ENCODE measurements at places on chromosomes 1 and 21.

DNA sequence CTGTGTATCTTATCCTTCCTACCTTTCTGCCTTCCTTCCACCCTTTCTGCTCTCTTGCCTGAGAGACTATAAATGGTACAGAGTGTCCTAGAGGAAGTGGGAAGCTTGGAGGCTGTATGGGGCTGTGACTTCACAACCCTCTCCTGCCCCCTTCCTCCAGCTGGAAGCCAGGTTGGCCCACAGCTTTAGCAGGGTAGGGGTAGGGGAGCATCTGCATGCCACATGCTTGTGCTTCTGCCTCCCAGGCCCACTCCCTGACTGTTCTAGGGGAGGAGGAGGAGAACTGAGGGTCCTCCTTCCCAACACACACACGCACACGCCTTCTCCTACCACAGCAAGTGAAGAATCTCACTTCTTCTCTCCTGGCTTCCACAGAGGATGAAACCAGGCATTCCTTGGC lies 3.9 kb upstream of the SLC27A3 start:
- no peak for DNase-seq

DNA sequence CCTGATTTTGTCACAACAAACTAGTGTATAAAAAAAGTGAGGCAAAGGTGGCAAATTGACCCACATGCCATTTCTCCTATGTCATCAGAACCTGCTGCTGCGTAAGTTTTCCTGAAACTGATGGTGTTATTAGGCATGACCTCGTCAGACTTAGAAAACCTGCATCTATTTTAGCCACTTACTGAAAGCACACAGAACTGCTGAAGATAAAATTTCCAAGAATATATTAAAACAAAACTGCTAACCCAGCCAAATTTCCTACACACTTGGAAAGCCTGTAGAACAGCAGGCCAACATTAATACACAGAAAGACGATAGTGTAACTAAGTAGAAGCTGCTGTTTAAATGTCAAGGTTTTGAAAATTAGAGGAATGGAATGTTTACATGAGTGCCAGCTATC lies 674.5 kb upstream of the CXADR start:
- DNase-seq = no peak

DNA sequence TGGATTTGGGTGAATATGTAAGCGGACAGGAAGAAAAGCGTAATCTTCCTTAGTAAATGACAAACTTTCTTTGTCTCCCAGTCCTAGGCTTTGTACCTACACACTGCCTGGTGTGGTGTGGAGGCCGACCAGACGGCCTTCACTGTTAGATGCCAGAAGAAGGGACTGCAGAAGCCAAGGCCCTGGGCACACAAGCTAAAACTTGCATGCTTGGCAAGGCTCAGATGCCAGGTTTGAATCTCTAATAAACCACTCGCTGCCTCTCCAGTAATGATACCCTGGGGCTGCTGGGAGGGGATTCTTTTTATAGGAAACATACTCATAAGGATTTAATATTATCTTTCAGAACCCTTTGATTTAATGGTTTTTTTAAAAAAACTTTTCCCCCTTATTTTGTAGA lies 263.8 kb downstream of the PTPRC start:
- no peak for DNase-seq

DNA sequence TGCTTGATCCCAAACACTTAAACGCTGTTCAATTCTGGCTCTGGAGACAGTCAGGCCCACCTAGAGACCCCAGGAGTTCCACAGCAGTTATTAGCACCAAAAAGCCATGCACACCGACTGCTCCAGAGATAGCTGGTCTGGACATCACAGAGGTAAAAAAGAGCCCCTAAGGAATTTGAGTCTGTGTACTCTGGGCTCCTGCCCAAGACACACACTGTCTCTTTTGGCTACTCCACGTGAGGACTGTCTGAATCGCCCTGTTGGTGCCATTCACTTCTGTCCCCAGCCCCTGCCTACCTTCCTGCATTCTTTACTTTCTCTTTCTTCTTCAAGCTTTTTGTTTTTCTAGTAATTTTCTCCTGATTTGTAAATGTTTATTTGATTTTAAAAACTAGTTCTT lies 197.4 kb downstream of the ADGRL2 start:
- no peak for DNase-seq

DNA sequence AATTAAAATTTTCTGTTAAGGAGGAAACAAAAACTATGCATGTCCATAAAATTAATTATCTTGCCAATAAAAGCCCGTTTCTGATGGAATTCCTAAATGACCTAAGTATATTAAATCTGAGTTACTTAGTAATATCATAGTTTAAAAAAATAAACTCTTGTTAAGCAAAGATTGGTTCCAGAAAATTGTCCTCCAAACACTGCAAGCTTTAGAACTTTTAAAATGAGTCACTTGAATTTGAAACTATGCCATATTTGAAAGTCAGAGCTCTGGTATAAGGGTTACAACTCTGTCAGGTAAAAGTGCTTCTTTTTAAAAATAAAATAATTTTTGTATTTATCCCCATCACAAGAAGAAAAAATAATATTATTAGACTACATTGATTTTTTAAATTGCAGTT lies 409.5 kb downstream of the PLPP3 start:
- no peak for DNase-seq

Measured in natural killer cell (primary cell).